ENCODE measurements at places on chromosomes 1 and 21. TPM values are rescaled to one million over a fixed set of nuclear protein-coding genes. Genes with fewer than 3 reads are reported as not detected.

Gene INSRR
- 0.06 TPM for total RNA-seq

Gene IVNS1ABP
- total RNA-seq = 37.4 TPM

Gene HEYL
- total RNA-seq = 25.9 TPM

Gene CLEC20A
- not detected for total RNA-seq

Gene TLCD4
- total RNA-seq = 80.5 TPM

Gene MAPKAPK2
- total RNA-seq = 221 TPM

Gene S100A12
- total RNA-seq = 2.6 TPM

Gene DNASE2B
- not detected for total RNA-seq

Gene PER3
- total RNA-seq = 27.3 TPM

Gene RYR2
- 716 TPM for total RNA-seq

Gene MCOLN2
- 0.34 TPM for total RNA-seq

Gene PANK4
- total RNA-seq = 40.1 TPM

Gene EDARADD
- total RNA-seq = 0.40 TPM

Gene TMPRSS15
- total RNA-seq = not detected

Gene GNG5
- total RNA-seq = 151 TPM

Gene SOAT1
- 20.3 TPM for total RNA-seq

Gene LDLRAD1
- total RNA-seq = not detected

Gene TSPEAR
- 0.29 TPM for total RNA-seq

Gene KLHDC9
- 3.4 TPM for total RNA-seq

Gene FCRL6
- total RNA-seq = not detected

Gene FAM72C
- total RNA-seq = not detected

Gene KCNJ15
- total RNA-seq = 0.47 TPM

Gene HES2
- total RNA-seq = not detected

Gene OR2T27
- not detected for total RNA-seq

Gene F13B
- not detected for total RNA-seq

Gene VWA5B1
- total RNA-seq = 0.19 TPM

Gene FCGR3A
- 42.7 TPM for total RNA-seq

Gene IPO13
- total RNA-seq = 28.7 TPM

Gene CDCA8
- total RNA-seq = 0.25 TPM

Gene EPHX1
- total RNA-seq = 65.0 TPM

Gene CFAP107
- total RNA-seq = not detected

Measured in right cardiac atrium (tissue), 5 donors.